ENCODE measurements at places on chromosomes 16 and 17. TPM values are rescaled to one million over a fixed set of nuclear protein-coding genes. Genes with fewer than 3 reads are reported as not detected.

ALDOA gene
- 345 TPM for total RNA-seq

TP53TG3B gene
- total RNA-seq, result not detected

- DNase-seq, result no peak
Observed at GRCh38 chr16:19771796-19772195, 53.7 kb downstream of the IQCK start.

GRCh38 chr17:17177176-17177575, 29.0 kb downstream of the PLD6 start:
- DNase-seq, result no peak

MARVELD3 gene
- 3.0 TPM for total RNA-seq

GRCh38 chr17:32520104-32520701, 33.4 kb downstream of the CDK5R1 start:
- no peak for DNase-seq

DNA sequence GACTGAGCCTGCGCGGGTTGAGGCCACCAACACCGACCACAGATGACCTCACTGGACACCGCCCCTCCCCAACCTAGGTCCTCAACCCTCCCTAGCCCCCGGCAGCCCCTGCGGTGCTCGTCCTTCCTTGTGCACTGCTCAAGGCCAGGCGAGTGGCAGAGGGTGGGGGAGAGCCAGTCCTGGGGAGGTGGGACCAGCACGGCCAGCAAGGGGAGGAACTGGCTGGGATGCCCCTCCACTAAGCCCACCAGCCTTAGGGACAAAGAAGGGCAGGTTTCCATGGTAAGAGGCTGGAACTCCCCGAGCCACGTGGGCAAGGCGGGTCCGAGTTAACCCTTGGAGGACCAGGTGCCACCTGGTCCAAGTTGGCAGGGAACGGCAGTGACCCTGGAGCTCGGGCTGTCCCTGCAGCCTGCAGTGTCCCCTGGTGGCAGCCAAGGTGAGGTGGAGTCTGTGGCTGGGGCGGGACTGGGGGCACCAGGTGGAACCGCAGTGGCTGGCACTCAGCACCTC, 9.2 kb downstream of the FSCN2 start:
- DNase-seq, result no peak

DNA sequence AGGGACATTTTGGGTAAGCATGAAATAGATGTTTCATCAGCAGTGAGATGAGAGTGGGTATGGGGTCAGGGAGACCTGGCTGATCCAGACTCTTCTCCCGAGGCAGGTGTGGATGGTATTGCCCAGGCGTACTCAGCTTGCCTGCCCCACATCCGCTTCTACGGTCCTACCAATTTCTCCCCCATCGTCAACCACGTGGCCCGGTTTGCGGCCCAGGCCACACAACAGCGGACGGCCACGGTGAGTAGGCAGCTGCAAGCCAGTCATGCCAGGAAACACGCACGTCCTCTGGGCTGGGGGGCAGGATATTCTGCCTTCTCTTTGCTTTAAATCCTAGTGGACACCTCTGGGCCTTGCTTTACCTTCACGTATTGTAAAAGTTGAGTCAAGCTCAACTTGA, 44.7 kb downstream of the CPNE2 start:
- no peak for DNase-seq

DNA sequence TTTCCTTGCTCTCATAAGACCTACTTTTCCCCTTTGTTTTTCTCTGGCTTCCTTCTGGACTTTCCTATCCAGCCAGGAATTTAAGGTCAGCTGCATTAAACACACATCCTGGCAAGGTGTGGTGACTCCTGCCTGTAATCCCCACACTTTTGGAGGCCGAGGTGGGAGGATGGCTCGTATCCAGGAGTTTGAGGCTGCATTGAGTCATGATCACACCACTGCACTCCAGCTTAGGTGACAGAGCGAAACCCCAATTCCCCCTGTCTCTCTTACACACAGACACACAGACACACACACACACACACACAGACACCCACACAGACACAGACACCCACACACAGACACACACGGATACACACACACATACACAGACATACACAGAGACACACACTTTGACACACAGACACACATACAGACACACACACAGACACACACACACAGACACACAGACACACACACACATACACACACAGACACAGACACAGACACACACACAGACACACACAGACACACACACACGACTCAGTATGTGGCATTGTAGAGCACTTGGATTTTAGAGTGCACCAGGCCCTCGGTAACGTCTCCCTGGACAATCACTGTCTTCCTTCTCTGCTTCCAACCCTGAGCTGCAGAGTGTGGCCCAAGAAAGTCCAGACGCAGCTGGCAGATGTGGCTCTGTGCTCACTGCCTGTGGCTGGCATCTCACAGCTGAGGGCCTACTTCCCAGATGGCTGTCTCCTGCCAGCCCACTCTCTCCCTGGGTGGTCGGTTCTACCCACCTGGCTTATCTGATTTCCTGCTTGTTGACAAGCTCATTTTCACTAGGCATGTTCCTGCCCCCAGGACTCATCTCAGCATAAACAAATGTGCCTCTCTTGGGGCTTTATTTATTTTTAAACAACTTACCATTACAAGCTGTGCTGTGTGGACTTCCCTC, 39.0 kb downstream of the NLRP1 start:
- DNase-seq, result no peak

DNA sequence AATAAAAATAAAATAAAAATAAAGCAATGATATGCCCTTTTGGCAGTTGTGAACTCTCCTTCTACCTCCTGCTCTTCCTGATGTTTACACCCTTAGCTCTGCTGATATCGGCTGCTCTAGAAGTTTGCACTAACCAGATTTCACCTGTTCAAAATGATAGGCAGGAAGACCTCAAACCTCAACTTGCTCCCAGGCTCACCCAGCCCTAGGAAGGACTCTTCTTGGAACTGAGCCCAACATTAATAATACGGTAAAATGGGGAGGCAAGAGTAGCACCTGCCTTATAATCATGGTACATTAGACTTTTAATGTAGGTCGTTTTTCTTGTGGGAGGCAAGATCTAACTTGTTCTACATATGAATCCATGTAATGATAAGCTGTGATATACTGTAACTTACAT, 61.2 kb upstream of the MED13 start:
- no peak for DNase-seq

ZNF385C gene
- total RNA-seq, result 1.3 TPM

SMTNL2 gene
- total RNA-seq, result 14.9 TPM

MGAT5B gene
- total RNA-seq, result 0.69 TPM

DNA sequence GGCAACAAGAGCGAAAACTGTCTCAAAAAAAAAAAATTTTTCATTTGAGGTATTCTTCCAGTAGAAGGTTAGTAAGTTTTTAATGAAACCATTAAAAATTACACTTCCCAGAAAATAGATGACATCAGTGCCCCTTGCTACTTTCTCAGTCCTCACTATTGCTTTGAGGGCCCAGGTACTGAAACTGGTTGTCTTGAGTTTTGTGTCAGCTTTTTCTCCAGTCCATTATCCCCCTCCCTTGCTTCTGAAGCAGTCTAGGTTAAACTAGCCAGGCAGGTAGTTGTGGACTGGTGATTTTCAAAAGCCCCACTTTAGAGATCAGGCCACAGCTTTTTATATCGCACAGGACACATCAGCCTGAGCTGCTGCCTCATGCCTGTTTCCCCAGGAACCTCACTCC, 10.9 kb downstream of the SMCR8 start:
- DNase-seq, result no peak

DNA sequence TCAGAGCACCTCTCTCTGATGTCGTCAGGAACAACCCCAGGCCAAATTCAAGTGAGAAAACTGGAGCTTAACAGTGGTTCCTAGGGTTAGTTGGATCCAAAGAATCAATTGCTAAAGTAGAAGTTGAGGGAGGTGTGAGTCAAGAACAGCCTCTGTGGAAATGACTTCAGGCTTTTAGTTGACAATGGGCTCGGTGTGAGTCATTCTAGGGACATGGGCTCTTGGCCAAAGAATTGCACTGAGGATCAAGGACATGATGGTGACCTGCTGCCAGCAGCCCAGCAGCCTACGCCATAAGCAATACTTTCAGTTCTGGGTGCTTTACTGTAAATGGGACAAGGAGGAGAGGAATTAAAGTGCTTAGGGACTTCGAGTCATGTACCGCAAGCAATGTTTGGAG, 32.1 kb upstream of the SMURF2 start:
- no peak for DNase-seq

- no peak for DNase-seq
Observed at GRCh38 chr17:37167756-37168155, 208.0 kb upstream of the C17orf78 start.

LPO gene
- not detected for total RNA-seq

DNA sequence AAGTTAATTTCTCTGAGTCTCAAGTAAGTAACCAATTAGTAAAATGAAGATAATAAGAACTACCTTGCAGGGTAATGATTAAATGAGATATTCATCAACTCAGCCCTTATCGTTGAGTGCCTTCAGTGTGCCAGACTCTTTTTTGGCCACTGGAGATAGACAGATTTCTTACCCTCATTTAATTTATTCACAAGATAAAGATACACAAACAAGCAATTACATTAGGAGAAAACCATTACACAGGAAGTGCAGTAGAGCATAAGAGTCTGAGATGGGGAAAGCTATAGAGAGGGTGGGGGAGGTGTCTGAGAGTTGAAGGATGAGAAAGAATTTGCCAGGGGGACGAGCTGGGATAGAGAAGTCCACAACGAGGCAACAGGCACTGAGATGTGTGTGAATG, 72.5 kb upstream of the BCAR1 start:
- no peak for DNase-seq

DNA sequence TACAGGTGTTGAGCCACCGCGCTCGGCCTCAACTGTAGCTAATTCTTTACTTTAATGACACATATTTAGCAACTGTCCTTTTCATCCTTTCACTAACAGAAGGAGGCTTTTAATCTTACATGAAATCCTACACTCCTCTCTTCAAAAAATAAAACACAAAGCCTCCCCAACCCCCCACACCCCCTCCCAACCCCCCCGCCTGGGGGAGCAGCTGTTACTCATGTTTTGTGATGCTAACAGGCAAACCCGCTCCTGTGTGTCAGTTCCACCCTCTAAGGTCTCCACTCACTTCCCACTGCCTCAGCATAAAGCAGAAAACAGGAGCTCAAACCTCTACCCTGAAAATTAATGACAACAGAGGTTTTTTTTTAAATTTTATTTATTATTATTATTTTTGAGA, 55.4 kb upstream of the SLC25A19 start:
- no peak for DNase-seq

All from skin of body (tissue), 3 donors.